ENCODE measurements at places on chromosomes 12 and 14. TPM values are rescaled to one million over a fixed set of nuclear protein-coding genes. Genes with fewer than 3 reads are reported as not detected.

GRCh38 chr12:79200176-79200575, 335.6 kb downstream of the SYT1 start:
- DNase-seq, result no peak
- no peak overlapping the region for H3K4me3 ChIP-seq
- H3K27ac ChIP-seq, result no peak overlapping the region
- no peaks in the 10 kb centered on the region for H3K27me3 ChIP-seq

DNA sequence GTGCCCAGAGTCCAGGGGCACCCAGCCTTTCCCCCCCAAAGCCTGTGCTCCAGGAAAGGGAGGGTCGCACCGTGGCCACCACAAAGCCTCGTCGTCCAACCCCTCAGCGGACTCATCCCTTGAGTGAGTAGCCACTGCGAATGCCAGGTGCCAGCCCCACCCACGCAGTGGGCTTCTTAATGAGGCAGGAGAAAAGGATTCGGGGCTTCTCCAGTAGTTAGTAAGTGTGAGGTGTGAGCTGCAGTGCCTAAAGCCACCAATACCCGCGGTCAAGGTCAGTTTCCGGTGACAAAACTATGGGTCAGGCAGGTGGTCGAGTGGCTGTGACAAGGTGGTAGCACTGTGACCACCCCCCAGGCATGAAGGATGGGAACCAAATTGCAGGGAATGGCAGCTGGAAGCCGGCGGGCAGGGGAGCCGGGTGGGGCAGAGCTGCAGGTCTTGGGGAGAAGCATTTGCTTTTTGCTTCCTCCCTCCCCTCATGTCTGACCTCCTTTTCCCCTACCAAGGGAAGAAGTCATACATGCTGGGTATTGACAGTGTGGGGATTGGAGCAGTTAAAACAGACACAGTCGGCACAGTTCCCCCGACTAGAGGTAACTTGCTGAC, 8.0 kb downstream of the RAN start:
- H3K27ac ChIP-seq, result no peak overlapping the region
- no peak for DNase-seq
- no peaks in the 10 kb centered on the region for H3K4me1 ChIP-seq
- H3K27me3 ChIP-seq, result no peaks in the 10 kb centered on the region

- H3K27me3 ChIP-seq, result no peaks in the 10 kb centered on the region
- no peak overlapping the region for H3K4me3 ChIP-seq
- no peak for DNase-seq
- H3K36me3 ChIP-seq, result no peaks in the 10 kb centered on the region
- H3K27ac ChIP-seq, result no peak overlapping the region
Measured at GRCh38 chr14:51370758-51371386, 130.8 kb downstream of the TMX1 start.

DNA sequence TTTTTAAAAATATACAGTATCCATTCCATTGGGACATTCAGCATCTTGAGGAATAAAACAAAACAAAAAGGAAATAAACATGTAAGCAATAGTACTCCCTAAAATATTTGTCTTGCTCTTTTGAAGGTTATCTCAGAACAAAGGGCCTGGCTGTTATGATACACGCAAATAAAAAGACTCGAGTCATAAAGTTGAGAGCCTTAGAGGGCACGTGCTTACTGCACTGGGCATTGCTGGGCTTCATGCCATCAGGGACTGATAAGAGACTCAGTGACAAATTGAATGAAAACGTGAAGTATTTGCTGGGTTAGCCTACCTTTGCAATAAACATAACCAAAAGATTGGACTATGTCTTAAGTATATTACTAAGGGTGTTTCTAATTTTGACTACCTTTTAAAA, 118.9 kb downstream of the SLC35F4 start:
- H3K4me1 ChIP-seq, result no peaks in the 10 kb centered on the region
- H3K36me3 ChIP-seq, result no peaks in the 10 kb centered on the region
- no peaks in the 10 kb centered on the region for H3K27me3 ChIP-seq

The CYP27B1 gene
- 0.80 TPM for total RNA-seq

DNA sequence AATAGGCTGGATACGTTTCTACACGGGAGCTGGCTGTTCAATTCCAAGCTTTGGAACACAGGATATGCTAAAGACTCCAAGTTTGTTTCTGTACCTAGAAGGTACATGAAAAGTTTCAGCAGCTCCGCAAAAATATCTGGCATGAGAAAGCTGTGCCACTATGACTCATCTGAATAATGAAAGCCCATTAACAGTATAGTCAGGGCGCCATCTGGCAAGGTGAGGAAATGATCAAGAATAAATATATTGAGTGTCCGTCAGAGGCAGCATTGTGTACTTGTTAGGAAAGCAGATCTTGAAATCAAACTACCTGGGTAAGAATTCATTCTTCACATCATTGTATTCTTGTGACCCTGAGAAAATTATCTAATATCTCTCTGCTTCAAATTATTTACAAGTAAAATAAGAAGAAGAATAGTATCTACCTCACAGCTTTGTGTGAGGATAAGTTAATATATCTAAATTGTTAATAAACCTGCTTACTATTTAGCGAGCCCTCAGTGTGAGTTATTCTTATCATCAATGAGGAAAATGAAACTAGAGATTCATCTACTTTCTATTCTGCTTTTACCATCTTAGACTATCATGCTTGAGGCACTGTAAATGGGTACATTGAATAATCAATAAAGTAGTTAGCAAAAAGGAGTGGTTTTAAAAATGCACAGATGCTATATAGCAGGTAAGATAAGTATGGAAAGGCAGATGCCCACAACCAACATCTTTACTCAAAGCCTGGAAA, 53.5 kb downstream of the FSCB start:
- H3K27me3 ChIP-seq, result no peaks in the 10 kb centered on the region
- no peaks in the 10 kb centered on the region for H3K36me3 ChIP-seq
- no peak overlapping the region for H3K4me3 ChIP-seq
- no peaks in the 10 kb centered on the region for H3K4me1 ChIP-seq

- no peaks in the 10 kb centered on the region for H3K36me3 ChIP-seq
- no peak overlapping the region for H3K4me3 ChIP-seq
- no peak for DNase-seq
- no peak overlapping the region for H3K27ac ChIP-seq
- H3K27me3 ChIP-seq, result no peaks in the 10 kb centered on the region
Measured at GRCh38 chr12:51759695-51760094, 88.8 kb downstream of the FIGNL2 start.

DNA sequence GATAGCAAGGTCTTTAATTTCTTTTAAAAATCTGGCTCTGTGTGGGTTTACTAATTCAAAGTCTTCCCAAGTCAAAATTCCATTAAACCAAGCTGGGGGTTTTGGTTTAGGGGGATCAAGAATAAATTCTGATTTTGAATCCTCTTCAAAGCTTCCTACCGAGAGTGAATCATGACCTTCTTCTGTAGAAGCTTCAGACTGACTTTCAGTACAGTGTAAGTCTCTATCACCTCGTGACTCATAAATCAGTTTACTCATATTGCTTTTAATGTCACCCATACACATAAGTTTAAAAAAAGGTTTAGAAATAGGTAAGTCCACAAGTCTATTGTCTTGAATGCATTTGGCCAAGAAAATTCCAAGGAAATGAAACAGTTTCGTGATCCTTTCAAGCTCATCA, 80.6 kb upstream of the STRN3 start:
- H3K4me3 ChIP-seq, result no peak overlapping the region
- peaks cover 10% of the 10 kb centered on the region for H3K36me3 ChIP-seq
- no peaks in the 10 kb centered on the region for H3K4me1 ChIP-seq

The CDCA4 gene
- total RNA-seq, result 8.3 TPM

GRCh38 chr12:97967831-97968230, 505.2 kb downstream of the RMST start:
- H3K27me3 ChIP-seq, result no peaks in the 10 kb centered on the region
- no peak for DNase-seq
- H3K27ac ChIP-seq, result no peak overlapping the region
- no peaks in the 10 kb centered on the region for H3K4me1 ChIP-seq

GRCh38 chr14:102775855-102776760, 1.1 kb upstream of the TRAF3 start:
- H3K36me3 ChIP-seq, result no peaks in the 10 kb centered on the region
- H3K27me3 ChIP-seq, result no peaks in the 10 kb centered on the region
- H3K27ac ChIP-seq, result peak overlapping the region; percentile 82
- H3K4me1 ChIP-seq, result no peaks in the 10 kb centered on the region
- no peak overlapping the region for H3K4me3 ChIP-seq

The MGP gene
- total RNA-seq, result 37.6 TPM

The MANSC1 gene
- 66.0 TPM for total RNA-seq

DNA sequence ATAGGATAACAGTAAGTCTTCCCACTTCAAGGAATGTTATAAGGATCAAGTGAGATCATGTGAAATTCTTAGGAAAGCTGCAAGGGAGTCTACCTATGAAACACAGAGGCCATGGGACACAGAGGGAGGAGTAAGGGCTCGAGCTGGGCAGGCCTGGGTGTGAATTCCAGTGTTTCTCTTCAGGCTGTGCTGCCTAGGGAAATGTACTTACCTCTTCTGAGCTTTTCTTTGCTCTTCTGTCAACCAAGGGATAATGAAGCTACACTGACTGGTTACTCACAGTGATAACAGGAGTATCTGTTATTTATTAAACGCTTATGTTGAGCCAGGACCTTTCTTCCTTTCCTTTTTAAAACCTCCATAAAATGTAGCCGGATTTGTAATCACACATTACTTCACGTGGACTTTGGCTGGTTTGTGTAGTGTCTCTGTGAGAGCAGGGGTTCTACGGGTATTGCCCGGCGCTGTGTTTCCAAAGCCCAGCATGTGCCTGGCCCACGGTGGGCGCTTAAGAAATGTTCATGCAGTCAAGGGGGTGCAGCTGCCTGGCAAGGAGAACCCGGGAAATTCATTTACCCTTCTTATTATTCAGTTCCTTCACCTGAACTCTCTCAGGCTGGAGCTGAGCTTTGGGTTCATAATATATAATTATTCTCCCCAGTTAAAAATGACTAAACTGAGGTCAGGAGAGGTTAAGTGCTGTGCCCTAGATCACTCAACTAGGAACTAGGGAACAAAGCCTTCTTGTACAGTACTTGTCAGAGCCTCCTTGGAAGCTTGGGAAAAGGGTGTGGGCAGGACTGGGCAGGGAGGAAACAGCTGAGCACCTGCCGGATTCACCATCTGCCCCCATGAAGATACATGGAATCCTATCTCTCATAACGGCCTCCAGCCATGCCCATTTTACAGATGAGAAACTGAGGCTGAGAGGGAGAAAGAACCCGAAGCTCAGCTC, 214.2 kb downstream of the CACNA1C start:
- no peak overlapping the region for H3K4me3 ChIP-seq
- H3K4me1 ChIP-seq, result no peaks in the 10 kb centered on the region
- H3K36me3 ChIP-seq, result no peaks in the 10 kb centered on the region
- DNase-seq, result no peak

The ANKS1B gene
- 1.7 TPM for total RNA-seq

DNA sequence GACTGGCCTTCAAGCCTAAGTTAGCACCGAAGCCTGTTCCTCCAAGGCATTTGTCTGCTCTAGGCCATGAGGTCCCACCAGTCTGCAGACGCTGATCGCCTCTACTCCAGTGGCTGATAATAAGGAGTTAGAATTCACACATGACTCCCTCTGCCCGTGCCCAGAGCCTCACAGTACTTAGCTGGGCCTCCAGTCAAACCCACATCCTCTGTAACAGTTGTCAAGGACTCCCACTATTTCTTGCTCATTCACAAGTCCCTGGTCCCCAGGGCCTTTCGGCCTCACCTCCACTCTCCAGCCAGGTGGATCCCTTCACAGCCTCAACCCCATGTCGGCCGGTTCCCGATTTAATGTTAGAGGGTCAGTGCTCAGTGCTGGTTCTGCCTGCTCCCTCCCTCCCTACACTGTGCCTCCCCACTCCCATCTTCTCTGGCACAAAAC, 6.3 kb upstream of the KRT5 start:
- no peaks in the 10 kb centered on the region for H3K36me3 ChIP-seq
- DNase-seq, result no peak
- no peaks in the 10 kb centered on the region for H3K4me1 ChIP-seq
- H3K27ac ChIP-seq, result no peak overlapping the region

The CCDC85C gene
- 54.0 TPM for total RNA-seq

DNA sequence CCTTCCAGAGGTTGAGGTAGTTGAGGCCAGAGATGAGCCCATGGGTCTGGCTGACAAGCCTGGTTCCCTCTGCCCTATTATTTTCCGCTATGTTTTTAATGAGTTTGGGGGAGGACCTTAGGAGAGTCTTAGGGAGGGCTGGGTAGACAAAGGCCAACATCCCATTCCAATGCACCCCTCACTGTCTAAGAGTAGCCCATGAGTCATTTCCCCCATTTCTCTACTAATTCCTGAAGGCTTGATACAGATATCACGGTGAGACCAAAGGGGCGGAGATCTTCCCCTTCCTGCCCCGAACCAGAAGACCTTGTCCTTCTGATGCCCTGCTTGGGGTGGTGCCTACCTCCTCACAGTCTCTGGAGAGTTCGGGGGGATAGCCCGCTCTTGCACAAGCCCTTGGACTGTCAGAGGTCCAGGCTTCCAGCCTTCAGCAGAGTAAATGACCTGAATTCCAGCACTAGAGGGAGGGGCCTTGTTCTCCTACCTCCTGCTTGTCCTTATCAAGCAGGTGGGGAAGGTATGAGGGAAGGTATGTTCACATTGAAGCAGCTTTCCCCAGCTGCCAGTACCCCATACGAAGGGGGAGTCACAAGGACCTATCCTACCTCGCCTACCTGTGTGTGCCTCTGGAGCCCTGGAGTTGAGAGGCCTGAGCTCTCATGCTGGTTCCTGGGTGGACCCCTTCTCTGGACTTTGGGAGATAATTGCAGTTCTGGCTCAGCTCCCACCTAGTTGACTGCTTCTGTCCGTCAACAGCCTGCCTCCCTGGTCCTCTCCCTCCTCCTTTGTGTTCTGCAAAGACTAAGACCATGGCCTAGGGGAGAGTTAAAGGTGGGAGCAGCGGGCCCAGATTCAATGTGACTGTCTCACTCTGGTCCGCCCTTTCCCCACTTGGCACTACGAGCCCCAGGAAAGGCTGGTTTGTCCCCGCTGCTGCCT, 3.7 kb downstream of the PSMB11 start:
- H3K27ac ChIP-seq, result no peak overlapping the region
- no peaks in the 10 kb centered on the region for H3K27me3 ChIP-seq
- H3K4me1 ChIP-seq, result no peaks in the 10 kb centered on the region
- H3K4me3 ChIP-seq, result no peak overlapping the region
- H3K36me3 ChIP-seq, result no peaks in the 10 kb centered on the region

DNA sequence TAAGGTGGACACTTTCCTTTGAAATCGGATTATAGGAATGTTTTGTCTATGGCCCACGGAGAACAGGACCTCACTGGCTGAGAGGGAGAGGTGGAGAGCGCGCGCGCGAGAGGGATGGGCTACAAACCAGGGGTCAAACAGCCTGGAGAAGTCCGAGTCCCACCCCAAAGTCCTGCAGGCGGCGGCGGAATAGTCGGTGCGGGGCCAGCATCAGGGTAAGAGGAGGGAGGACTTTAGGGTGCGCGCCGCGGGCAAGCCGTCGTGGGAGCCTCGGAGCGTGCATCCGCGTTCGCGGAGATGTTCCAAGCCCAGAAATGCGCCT, 3.3 kb upstream of the HOXC8 start:
- no peaks in the 10 kb centered on the region for H3K36me3 ChIP-seq
- no peak overlapping the region for H3K4me3 ChIP-seq
- no peak for DNase-seq
- peaks cover 7% of the 10 kb centered on the region for H3K4me1 ChIP-seq

GRCh38 chr14:100755649-100756048, 29.0 kb downstream of the DLK1 start:
- H3K36me3 ChIP-seq, result no peaks in the 10 kb centered on the region
- H3K4me3 ChIP-seq, result no peak overlapping the region
- DNase-seq, result no peak
- no peaks in the 10 kb centered on the region for H3K27me3 ChIP-seq

GRCh38 chr12:108182096-108182495, 53.0 kb downstream of the WSCD2 start:
- H3K4me1 ChIP-seq, result no peaks in the 10 kb centered on the region
- no peaks in the 10 kb centered on the region for H3K36me3 ChIP-seq
- DNase-seq, result no peak
- no peak overlapping the region for H3K4me3 ChIP-seq

GRCh38 chr14:68755016-68755353, 37.9 kb downstream of the ZFP36L1 start:
- no peak overlapping the region for H3K4me3 ChIP-seq
- H3K4me1 ChIP-seq, result no peaks in the 10 kb centered on the region
- H3K27ac ChIP-seq, result no peak overlapping the region
- H3K27me3 ChIP-seq, result no peaks in the 10 kb centered on the region

All from colonic mucosa (tissue), 4 donors.